ENCODE measurements at places on chromosomes 2 and 18. TPM values are rescaled to one million over a fixed set of nuclear protein-coding genes. Genes with fewer than 3 reads are reported as not detected.

- DNase-seq, result no peak
Observed at GRCh38 chr2:11993749-11994148, 247.3 kb downstream of the LPIN1 start.

GRCh38 chr2:46855805-46856204 is 59.8 kb downstream of the MCFD2 start:
- DNase-seq, result no peak

GRCh38 chr18:45708831-45709230 is 15.2 kb upstream of the SLC14A1 start:
- DNase-seq, result no peak

GRCh38 chr2:64930258-64930671 is 58.9 kb upstream of the SLC1A4 start:
- DNase-seq, result no peak

- no peak for DNase-seq
Observed at GRCh38 chr18:61845197-61845596, 47.6 kb downstream of the RNF152 start.

DNA sequence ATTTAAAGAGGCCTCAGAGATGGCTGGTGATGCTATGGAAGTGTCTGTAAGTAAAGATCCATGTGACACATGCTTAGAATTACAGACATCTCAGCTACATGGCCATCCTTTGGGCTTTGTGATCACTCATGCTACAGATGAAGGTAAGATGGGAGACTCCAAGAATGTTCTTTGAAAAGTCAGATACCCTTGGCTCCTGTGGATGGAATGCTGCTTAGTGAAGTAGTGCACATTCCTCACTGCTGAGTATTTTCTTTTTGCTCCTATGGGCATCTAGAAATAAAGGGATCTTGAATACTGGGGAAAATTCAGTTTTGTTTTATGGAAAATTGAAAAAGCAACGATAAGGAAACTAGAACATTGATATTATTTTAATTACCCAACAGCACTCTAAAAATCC is 55.2 kb upstream of the REV1 start:
- peak; percentile 57 for DNase-seq

GRCh38 chr2:225008179-225008856 is 34.0 kb downstream of the DOCK10 start:
- no peak for DNase-seq

DNA sequence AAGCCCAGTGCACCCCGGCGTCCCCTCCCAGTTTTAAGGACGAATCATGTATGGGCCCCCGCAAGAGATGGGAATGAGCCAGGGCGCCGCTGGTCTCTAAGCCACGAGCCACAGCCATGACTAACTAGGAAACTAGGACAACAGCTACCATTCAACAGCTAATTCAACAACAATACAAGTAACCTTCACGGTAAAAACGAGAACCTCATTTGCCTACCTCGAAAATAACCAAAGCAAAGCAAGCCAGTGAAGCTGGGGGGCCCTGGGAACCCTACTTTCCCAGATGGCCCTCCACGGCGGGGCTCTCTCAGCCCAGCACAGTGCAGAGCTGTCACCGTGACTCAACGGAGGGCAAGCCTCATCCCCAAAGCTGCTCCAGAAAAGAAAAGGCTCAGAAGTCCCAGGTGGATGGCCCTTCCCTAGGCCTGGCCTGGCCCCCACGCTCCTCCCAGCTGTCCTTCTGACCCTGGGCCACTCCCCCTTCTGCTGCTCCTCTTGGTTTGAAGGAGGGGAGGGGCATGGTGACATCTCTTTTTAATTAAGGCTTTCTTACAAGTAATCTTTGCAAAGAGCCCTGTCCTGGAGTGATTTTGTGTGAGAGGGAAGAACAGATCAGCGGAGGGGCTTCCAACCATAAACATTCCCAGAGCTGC is 126.3 kb downstream of the HDAC4 start:
- DNase-seq, result peak; percentile 70

DNA sequence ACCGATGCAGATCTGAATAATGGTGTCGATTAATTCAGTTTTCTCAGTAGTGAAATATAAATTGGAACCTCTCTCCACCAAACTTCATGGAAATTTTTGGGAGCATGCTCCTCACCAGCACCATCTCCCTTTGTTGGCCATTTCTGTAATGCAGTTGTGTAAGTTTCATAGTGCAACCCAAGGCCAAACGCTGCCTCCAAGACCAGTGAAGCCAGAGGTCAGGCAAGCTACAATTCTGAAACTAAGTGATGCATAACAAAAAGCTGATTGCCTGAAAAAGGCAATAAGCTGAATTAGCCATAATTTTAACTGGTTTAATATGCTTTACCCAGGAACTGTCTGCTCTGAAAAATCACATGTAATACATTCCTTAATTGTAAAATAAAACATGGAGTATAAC is 138.3 kb upstream of the TACR1 start:
- no peak for DNase-seq

DNA sequence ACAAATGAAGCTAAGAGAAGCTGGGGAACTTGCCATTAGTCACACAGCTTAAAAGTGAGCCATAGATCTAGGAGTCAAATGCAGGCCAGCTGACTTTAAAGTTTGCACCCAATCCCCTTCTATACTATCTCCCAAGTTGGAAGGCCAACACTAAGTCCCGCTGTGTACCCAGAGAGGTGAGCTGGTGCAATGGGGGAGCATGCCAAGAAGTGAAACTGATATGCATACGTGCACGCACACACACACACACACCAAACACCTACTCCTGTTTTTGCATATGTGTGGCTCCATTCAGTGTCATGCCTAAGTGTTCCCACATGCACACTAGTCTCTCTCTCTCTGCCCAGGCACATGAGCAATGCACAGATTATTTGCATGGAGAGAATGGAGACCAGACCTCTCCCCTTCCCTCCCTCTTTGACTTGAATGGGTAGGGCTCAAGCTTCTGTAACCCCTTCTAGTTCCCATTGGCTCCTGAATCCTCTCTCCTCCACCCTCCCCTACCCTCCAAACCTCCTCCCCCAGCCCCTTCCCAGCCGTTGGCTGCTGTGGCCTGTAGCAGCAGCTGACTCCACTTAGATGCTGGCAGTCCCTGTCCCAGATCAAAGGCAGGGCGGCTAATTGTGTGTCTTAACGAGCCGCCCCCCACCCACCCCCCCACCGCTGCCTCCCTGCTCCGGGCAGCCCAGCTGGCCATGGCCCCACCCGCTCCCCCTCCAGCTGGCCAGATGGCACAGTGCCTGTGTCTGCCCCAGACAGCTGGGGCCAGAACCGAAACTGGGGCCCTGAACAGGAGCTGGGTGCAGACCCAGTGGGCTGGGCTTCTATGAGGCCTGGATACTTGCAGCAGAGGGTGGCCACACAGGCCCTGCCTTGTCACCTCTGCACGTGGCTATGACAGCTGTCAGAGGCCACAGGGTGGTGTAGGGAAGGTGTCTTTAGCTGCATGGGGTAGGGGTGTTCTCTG is 5.6 kb downstream of the WNT10A start:
- no peak for DNase-seq

- DNase-seq, result no peak
Observed at GRCh38 chr2:15788830-15789229, 151.5 kb upstream of the MYCN start.

GRCh38 chr18:11496526-11497172 is 112.7 kb upstream of the SLC35G4 start:
- DNase-seq, result no peak

GRCh38 chr18:63220903-63221302 is 98.7 kb downstream of the BCL2 start:
- DNase-seq, result no peak

GRCh38 chr2:127086990-127087790 is 19.8 kb downstream of the BIN1 start:
- DNase-seq, result peak; percentile 88

DNA sequence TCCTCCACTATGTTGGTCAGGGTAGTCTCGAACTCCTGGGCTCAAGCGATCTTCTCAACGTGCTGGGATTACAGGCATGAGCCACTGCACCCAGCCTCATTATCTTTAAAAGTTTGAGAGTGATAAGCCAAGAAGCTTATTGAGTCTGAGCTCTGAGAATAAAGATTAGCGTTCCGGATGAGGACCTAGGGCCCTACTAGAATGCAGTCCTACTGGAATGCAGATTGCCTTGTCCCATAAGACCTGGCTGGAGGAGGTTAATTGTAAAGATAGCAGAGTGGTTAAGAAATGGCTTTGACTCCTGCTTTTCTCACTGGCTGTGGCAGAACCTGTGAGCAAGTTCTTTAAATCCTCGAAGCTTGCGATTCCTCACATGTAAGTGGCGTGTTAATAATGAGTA is 4.0 kb downstream of the VWA3B start:
- DNase-seq, result no peak

DNA sequence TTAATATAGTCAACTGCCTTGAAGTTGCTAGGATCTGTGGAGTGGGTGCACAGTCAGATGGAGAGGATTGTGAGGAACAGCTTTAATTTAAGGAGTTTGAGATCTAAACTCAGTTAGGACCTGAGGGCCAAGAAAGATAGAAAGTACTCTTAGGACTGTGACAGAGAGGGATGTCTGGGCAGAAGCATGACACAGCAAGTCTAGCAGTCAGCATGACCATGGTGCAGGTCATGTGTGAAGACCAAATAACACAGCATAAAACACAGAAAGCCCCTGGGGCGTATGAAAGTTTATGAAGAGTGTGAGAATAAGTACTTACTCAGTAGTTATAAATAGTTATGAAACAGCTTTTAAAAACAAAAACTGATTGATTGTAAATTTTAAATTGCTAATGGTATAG is 107.2 kb downstream of the GALNT1 start:
- DNase-seq, result no peak

- DNase-seq, result no peak
Observed at GRCh38 chr2:174331595-174332216, 3.0 kb upstream of the SP9 start.

RRM2 gene
- 53.6 TPM for total RNA-seq

SFXN5 gene
- total RNA-seq, result 8.3 TPM

PAIP2B gene
- 0.18 TPM for total RNA-seq

MYOM1 gene
- under 0.01 TPM for total RNA-seq

LIMS4 gene
- 2.5 TPM for total RNA-seq

IL36A gene
- total RNA-seq, result not detected

ESPNL gene
- 1.4 TPM for total RNA-seq

CXCR4 gene
- total RNA-seq, result not detected

CNGA3 gene
- not detected for total RNA-seq

SPP2 gene
- total RNA-seq, result not detected

CTNNA2 gene
- total RNA-seq, result not detected
